ENCODE measurements at places on chromosomes 3 and 15.

- no peak for DNase-seq
These were observed 22.3 kb upstream of the P2RY13 start for GRCh38 chr3:151351648-151352047.

GRCh38 chr3:185818267-185818875 is 6.5 kb downstream of the IGF2BP2 start:
- no peak for DNase-seq

DNA sequence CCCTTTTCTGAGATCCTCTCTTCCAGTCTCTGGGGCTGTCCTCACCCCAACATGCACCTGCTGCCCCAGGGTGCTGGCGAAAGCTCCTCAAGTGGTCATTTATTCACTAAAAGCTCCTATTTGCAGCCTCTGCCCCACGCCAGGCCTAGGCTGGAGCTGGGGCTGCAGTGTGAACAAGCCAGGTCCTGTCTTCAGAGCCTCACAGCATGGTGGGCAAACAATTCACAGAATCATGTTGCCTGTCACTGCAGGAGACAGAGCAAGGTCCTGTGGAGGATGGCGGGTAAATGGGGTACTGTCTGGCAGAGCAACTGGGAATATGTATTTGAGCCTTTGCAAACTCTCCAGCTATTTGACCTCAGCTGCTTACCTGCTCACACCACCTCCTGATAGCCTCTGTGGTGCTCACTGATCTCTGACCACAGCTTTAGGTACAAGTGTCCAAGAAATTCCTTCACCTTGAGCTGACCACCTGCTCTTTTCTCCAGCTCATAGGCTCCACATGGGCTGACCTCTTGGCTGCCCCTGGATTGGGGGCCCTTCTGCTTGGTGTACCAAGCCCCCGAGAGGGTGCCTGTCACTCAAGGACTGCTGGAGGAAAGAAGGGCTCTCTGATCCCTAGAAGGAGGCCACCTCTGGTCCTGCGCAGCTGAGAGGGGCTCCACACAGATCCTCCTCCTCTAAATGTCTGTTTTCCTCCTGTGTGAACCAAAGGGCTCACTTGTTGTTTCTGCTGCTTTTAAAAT is 35.6 kb downstream of the AMOTL2 start:
- no peak for DNase-seq

DNA sequence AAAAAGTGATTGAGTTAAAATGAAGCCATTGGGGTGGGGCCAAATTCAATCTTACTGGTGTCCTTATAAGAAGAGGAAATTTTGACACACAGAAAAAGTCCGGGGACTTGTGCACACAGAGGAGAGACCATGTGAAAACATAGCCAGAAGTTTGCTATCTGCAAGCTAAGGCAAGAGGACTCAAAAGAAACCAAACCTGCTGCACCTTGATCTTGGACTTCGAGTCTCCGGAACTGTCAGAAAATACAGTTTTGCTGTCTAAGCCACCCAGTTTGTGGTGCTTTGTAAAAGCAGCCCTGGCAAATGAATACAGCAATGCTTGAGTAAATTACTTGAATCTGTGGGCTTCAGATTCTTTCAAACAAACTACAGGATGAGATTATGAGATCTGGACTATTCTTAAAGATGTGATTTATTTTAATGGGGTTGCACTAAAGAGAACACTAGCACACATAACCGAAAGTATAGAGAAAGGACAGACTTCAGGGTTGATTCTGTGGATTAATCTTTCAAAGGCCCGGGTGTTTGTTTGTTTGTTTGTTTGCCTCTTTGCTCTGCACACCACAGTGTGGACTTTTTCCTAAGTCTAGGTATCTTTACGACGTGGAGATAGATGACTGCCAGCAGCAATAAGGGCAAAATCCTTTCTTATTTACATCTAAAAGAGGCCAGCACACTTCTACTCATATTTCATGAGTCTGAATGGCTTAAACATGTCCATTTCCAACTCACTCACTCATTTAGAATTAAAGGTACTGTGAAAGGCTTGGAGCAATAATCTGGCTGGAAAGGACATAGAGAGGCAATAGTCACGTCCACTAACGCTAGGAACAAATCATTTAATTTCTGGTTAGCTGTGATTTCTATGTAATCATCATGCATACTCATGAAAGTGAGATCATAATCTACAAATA is 53.9 kb upstream of the SSR3 start:
- no peak for DNase-seq

GRCh38 chr3:184002469-184002868 is 15.2 kb downstream of the ABCC5 start:
- no peak for DNase-seq

- no peak for DNase-seq
These were observed 97.4 kb downstream of the DTWD1 start for GRCh38 chr15:49718234-49718633.

DNA sequence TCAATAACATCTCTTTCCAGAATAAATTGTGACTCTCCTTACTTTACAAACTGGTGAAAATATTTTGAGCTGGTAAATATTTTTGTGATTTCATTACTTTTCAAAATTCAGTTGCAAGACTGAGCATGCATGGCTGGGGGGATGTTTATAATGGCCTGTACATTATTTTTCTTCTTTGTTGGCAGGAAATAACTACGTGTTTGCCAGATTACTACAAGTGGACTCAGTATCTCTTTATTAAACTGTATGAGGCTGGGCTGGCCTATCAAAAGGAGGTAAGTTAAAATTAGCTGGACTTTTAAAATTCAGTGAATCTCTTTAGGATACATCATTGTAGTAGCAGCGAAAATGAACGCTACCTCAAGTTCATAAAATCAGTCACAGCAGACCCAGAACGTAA is 58.3 kb downstream of the LARS2 start:
- DNase-seq: no peak

DNA sequence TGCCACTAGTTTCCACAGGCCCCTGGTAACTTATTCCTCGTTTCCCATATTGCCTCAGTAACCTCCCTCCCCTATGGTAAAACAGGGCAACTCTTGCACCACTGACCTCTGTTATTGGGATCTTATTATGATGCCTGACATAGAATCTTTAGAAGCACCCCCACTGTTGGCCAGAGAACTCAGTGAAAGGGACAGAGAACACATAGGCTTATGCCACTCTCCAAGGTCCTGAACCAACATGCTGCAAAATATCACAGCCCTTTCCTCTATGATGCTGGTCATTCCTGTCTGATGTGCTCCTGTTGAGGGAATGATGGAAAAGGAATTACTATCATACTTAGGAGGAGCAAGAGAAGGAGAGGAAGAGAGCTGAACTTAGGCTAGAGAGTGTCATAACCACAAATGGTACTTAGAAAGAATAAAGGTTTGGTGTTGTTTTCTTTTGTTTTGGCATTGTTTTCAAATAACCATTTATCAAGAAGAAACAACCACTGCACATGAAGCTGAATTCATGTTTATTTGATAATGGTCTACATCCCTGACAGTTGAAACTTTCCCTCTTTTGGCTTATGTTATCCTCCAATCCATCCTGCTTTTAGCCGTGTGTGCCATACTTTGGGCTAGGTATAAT is 330.2 kb downstream of the EPHB1 start:
- DNase-seq: no peak

DNA sequence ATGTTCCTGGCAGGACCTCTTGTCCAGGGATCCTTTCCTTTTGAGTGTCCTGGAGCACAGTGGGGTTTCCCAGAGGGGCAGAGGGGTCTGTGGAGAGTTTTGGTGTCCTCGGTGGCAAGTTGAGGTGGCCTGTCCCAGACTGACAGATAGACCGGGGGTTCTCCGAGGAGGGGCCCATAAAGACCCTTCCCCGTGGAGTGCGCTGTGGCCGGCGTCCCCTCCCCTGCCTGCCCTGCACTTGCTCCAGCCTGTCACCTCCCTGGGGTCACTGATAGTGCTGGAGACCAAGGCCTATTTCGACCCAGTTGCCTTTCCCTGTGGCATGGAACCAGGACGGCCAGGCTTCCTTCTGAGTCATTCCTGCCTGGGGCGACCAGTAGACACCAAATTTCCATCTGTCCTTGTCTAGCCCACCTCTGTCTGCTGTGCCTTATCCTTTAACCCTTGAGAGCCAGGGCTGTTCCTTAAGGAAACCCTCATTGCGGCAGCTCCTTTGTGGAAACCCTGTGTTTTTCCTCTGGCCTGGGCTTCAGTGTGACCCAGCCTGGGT is 2.9 kb downstream of the MUC4 start:
- DNase-seq: no peak

DNA sequence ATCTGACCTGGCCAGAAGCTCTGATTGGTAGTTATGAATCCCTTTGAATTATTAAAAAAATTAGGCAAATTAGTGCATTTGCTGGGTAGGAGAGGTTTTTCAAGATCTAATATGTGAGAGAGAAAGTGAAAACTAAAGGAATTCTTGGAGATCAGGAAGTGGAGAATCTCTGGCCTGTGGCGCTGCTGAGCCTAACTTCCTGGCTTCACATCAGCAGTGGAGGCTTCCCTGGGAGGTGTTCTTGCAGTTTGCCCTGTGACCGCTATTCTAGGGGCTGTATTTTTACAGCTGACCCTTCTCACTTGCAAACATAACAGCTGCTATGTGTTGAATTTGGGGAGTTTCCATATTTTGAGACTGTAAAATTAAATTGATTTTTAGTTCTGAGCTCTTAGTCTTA is 166.4 kb downstream of the ATG7 start:
- no peak for DNase-seq

DNA sequence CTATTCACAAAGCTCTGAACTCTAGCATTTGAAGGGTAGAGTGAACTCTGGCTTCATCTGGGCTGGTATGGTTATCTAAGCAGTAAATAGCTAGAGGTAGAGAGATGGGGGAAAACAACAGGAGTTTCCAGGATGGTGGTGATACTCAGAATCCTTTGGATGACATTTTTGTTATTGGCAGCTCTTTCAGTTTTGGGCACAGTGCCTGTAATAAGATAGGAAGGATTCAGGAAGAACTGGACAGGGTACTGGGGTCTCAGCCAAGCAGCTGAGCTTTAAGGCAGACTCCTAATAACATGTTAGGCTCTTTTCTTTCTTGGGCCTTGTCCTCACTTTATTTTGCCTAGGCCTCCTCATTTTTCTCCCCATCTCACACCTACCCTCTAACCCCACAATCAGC is 338.5 kb downstream of the CADM2 start:
- no peak for DNase-seq

GRCh38 chr15:45869034-45869668 is 234.3 kb downstream of the SQOR start:
- no peak for DNase-seq

DNA sequence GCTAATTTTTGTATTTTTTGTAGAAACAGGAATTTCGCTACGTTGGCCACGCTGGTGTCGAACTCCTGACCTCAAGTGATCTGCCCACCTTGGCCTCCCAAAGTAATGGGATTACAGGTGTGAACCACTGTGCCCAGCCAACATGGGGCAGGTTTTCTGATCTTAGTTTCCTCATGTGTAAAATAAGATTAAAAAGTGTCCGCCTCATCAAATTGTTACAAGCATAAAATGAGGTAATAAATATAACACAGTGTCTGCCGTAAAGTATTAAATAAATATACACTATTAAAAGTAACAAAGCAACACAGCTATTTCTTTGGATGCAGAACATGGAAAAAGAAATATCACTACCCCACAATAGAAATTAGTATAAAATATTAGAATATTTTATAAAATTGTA is 16.4 kb upstream of the COMMD2 start:
- no peak for DNase-seq

DNA sequence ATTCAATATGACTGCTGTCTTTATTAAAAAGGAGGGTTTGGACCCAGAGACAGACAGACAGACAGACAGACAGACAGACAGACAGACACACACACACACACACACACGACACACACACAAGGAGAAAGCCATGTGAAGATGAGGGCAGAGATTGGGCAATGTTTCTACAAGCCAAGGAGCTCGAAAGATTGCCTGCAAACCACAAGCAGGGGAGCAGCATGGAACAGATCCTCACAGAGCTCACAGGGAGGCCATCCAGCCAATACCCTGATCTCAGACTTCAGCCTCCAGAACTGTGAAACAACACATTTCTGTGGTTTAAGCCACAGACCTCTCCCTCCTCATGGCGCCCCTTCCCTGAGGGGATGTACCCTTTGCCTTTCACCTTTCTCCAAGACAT is 35.8 kb upstream of the ABHD2 start:
- DNase-seq: no peak

- DNase-seq: no peak
These were observed 254.2 kb downstream of the EBLN2 start for GRCh38 chr3:73315706-73316105.

GRCh38 chr3:183584246-183584913 is 28.9 kb upstream of the KLHL6 start:
- no peak for DNase-seq

DNA sequence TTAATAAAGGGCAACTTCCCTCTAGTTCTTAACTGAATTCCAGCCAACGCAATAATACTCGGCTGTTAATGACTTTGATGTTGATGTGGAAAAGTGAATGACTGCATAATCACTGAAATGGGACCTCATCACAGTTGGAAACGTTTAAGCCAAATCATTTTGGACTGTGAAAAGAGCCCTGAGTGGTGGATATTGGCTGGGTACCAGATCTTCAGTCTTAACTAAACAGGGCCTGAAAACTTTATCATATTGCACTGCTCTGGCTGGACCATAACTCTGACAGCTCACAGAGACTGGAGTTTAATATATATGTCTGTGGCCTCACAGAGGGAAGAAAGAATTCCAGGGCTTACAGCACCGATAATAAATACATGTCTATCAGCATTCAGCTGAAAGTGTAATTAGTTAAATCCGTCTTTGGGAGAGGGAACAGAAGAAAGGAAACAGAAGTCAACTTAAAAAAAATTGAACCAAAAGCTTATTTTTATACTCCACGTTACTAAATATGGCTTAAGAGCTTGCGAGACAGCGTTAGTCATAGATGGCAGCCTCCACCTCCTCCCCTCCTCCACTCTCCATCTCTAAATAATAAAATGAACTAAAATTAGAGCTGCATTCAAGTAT is 222.3 kb upstream of the CDIN1 start:
- DNase-seq: no peak

DNA sequence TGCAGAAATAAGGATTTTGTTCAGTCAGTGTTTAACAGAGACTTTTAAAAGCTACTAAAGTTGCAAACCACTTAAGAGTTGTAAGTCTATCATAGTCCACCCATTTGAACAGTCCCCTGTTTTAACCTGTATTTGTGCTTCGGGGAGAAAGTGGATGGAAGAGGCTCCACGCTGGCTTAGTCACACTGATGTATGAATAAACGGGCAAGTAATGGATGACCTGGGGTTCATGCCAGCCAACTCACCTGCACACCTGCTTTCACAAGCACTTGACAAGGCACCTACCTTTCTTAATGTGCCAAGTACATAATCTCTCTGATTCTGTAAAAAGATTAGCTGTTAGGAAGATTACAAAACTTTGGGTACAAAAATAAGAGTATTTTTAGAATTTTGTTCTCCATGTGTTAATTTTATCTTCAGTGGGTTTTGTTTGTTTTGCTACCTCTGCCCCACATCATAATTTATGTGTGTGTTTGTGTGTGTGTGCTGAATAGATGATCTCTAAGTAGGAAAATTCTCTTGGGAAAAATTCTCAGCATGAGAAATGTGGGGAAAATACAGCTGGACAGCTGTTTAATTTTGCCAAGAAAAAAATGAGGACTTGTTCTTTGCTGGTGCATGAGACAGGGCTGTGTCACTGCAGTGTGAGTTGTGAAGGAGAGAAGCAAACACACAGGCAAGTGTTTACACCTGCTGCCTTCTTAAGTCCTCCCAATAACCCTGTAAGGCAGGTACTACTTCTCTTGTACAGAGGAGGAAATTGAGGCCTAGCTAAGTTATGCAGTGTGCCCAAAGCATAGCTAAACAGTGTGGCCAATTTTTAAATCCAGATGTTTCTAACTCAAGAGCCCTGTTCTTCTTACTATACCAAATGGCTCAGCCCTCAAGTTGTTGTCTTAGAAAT is 181.2 kb upstream of the IL12A start:
- DNase-seq: no peak

- no peak for DNase-seq
These were observed 94.6 kb downstream of the ITPR1 start for GRCh38 chr3:4587838-4588105.

GRCh38 chr15:43930556-43930955 is 103.8 kb downstream of the WDR76 start:
- DNase-seq: no peak
